ENCODE measurements at places on chromosomes 16 and 17. TPM values are rescaled to one million over a fixed set of nuclear protein-coding genes. Genes with fewer than 3 reads are reported as not detected.

The PPP4C gene
- total RNA-seq: 175 TPM

The BCO1 gene
- total RNA-seq: not detected

GRCh38 chr17:75703591-75703990 is 17.7 kb upstream of the ITGB4 start:
- DNase-seq: no peak
- no peaks in the 10 kb centered on the region for H3K27me3 ChIP-seq
- H3K36me3 ChIP-seq: peaks cover 67% of the 10 kb centered on the region
- H3K4me3 ChIP-seq: no peak overlapping the region

- DNase-seq: peak; percentile 76
- peak overlapping the region; percentile 96 for H3K27ac ChIP-seq
- no peaks in the 10 kb centered on the region for H3K36me3 ChIP-seq
- peaks cover 28% of the 10 kb centered on the region for H3K4me1 ChIP-seq
- no peak overlapping the region for H3K4me3 ChIP-seq
Observed at GRCh38 chr17:19752216-19753050, 4.3 kb upstream of the ALDH3A1 start.

DNA sequence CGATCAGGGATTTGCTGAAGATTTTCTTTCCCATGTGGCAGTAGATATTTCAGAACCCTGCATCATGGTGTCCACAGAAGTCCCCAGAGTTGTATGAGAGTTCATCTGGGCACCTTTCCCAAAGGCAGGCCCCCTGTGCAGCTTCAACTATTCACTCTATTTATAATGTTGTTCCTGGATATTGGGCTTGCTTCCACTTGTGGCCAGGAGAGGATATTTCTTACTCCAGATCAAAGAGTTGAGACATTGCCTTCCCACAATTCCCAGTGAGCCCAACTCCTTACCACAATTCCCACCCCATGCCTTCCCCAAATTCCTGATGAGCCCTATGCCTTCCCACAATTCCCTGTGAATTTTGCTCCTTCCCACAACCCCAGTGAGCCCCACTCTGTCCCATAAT is 206.9 kb downstream of the WWOX start:
- no peak overlapping the region for H3K4me3 ChIP-seq
- DNase-seq: no peak
- H3K4me1 ChIP-seq: no peaks in the 10 kb centered on the region
- H3K27me3 ChIP-seq: no peaks in the 10 kb centered on the region
- no peak overlapping the region for H3K27ac ChIP-seq
- H3K36me3 ChIP-seq: no peaks in the 10 kb centered on the region

- no peak overlapping the region for H3K4me3 ChIP-seq
- no peak for DNase-seq
- H3K27me3 ChIP-seq: peaks cover 9% of the 10 kb centered on the region
Observed at GRCh38 chr17:69333561-69333960, 6.6 kb upstream of the ABCA5 start.

GRCh38 chr16:58533751-58534470 is 18.6 kb downstream of the SETD6 start:
- H3K27me3 ChIP-seq: no peaks in the 10 kb centered on the region
- H3K27ac ChIP-seq: no peak overlapping the region
- no peaks in the 10 kb centered on the region for H3K4me1 ChIP-seq
- no peak for DNase-seq

- H3K27ac ChIP-seq: no peak overlapping the region
- H3K27me3 ChIP-seq: peaks cover 75% of the 10 kb centered on the region
- peak; percentile 94 for DNase-seq
- H3K36me3 ChIP-seq: no peaks in the 10 kb centered on the region
- H3K4me1 ChIP-seq: peaks cover 13% of the 10 kb centered on the region
Observed at GRCh38 chr17:8060274-8060673, 21.4 kb downstream of the ALOX15B start.

The EIF1 gene
- 101 TPM for total RNA-seq

The TP53TG3D gene
- total RNA-seq: 0.29 TPM

DNA sequence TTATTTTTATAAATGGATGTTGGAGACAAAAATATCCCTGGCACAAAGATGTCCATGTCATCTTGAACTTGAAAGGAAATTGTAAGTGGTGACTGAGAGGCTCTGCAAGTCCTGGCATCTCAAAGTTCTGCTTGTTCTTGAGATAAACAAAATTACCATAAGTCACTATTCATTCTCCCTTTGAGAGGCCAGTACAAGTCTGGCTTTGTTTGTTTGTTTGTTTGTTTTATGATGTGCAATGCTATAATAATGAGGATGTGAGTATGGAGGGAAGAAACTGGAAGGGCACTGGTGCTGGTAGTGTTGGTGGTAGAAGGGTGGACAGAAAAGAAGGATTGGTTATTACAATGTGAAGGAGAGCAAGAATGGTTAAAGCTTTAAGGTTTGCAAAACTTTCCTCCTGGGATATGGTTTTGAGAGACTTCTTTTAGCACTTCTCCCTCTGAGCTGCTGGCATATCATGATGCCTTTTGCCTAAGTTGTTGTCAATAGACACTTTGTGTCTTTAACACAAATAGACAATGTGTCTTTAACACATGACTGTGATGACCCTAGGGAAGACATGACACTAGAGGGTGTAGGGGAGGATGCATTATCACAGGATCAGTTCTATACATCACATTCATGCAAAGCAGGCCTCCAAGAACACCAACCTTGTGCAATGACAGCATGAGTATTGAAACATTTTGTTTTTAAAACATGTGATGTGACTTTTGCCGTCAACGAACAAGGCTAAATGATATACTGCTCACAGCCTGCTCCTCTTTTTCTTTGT is 880.5 kb upstream of the GOT2 start:
- H3K27ac ChIP-seq: no peak overlapping the region
- no peaks in the 10 kb centered on the region for H3K27me3 ChIP-seq
- H3K4me1 ChIP-seq: peaks cover 2% of the 10 kb centered on the region
- H3K36me3 ChIP-seq: no peaks in the 10 kb centered on the region
- H3K4me3 ChIP-seq: no peak overlapping the region
- DNase-seq: no peak

GRCh38 chr17:57045868-57046704 is 39.0 kb upstream of the AKAP1 start:
- DNase-seq: peak; percentile 76
- no peak overlapping the region for H3K27ac ChIP-seq
- H3K4me1 ChIP-seq: no peaks in the 10 kb centered on the region
- no peaks in the 10 kb centered on the region for H3K36me3 ChIP-seq
- peaks cover 21% of the 10 kb centered on the region for H3K27me3 ChIP-seq

- DNase-seq: no peak
- H3K4me1 ChIP-seq: no peaks in the 10 kb centered on the region
- no peak overlapping the region for H3K4me3 ChIP-seq
- H3K27me3 ChIP-seq: no peaks in the 10 kb centered on the region
- no peak overlapping the region for H3K27ac ChIP-seq
Observed at GRCh38 chr17:80328634-80329380, 68.2 kb downstream of the RNF213 start.

The DOC2B gene
- not detected for total RNA-seq

The SBK1 gene
- not detected for total RNA-seq

Measured in osteoblast (primary cell).